Stimulated activated CD8-positive, alpha-beta memory T cell treated with anti-CD3 and anti-CD28 coated beads, Interleukin-12 subunit alpha, Interleukin-12 subunit beta, amount 100 ng/mL, for 4 hours (primary cell): ENCODE measurements at places on chromosomes 11 and 22.

GRCh38 chr11:110454609-110455008, 24.9 kb downstream of the FDX1 start:
- DNase-seq = no peak

DNA sequence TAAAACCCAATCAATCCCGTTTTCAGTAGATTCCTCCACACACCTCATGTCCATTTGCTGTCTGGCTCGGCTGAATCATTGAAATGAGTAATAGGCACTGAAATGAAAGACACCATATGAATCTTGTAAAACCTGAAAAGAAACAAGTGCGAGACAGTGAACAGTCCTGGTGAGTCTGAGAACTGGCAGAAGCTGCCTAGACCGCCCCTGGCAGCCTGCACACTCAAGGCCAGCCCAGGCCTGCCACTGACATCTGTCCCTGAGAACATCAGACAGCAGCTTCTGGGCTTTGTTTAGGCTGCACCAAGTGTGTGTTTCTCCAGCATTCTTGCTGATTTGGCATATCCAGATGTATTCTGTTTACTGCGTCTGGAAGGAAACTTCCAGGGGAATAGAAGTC, 44.8 kb downstream of the ENDOD1 start:
- DNase-seq = no peak

DNA sequence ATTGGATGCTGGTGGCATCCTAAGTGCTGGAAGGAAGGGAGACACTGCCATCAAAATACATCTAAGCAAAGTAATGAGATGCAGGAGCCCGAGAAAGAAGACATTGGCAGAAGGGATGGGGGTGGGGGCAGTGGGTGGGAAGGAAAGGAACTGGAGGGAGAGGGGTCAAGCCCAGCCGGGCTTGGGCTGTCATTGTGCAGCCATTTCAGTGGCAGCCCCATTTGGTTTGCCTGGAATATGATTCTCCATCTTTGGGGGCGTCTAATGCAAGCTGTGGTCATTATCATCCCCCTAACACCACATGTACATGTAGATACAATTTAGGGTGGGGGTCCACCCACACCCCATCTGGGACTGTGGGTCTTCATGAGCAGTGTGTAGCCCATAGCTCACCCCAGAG, 13.9 kb upstream of the ACCSL start:
- DNase-seq = no peak

GRCh38 chr11:9762531-9762930, 98.7 kb downstream of the SWAP70 start:
- no peak for DNase-seq

GRCh38 chr11:59660621-59661020, 8.2 kb downstream of the PATL1 start:
- no peak for DNase-seq

GRCh38 chr22:24894998-24895397, 51.5 kb downstream of the LHFPL7 start:
- DNase-seq = no peak

- no peak for DNase-seq
Observed at GRCh38 chr11:58977470-58977869, 38.2 kb downstream of the GLYATL1 start.

GRCh38 chr11:30585892-30586250, 282 bp downstream of the MPPED2 start:
- DNase-seq = no peak

DNA sequence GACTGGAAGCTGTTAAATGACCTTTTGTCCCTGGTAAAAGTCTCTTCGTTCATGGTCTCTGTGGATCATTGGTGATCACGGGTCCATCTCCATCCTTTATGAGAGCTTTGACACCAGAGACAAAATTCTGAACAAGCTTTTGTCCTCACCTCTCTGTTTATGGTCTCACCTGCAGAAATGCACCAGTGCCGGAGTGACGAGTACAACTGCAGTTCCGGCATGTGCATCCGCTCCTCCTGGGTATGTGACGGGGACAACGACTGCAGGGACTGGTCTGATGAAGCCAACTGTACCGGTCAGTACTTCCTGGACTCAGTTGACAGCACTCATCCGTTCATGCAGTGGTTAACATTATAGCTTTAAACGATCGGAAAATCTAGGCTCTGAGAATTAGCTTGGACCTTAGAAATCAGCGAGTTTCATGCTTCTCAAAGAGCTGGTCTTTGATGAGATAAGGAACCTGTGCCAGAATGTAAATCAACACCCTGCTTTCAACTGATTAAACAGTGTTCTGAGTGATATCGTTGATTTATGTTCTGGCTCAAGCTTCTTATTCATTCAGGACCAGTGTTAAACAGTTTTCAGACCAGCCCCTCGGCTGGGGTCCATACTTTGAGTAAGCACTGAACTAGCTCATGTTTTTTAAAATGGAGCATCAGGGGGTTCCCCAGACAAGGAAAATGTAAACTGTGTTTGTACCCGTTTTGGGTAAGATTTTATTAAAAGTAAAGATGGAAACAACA, 124.5 kb upstream of the SORL1-AS1 start:
- no peak for DNase-seq

DNA sequence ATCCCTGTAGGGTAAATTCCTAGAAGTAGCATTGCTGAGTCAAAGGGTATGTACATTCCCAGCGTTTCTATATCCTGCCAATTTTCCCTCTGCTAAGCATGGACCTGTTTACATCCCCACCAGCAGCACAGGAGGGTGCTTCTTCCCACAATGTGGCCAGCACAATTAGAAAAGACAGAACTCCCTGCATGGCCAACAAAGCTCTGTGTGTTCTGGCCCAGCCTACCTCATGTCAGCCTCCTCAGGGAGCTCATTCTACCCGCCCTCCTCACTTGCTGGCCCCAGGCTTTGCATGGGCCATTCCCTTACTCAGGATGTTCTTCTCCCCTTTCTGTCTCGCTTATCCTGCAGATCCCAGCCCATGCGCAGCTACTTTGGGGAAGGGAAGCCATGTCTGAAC, 186.1 kb downstream of the DSCAML1 start:
- no peak for DNase-seq

DNA sequence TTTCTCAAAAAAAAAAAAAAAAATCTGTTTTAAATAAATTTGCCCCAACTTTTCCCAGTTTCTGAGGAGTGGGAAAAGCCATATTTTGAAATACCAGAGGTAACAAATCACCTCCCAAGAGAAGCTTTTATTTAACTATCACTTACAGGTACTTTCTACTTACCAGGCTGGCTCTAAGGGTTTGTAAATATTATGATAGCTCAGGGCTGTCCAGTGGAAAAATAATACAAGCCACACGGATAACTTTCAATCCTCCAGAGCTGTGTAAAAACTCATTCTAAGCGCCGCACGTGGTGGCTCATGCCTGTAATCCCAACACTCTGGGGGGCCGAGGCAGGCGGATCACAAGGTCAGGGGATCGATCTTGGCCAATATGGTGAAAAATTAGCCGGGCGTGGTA, 5.6 kb upstream of the SEC14L4 start:
- no peak for DNase-seq

DNA sequence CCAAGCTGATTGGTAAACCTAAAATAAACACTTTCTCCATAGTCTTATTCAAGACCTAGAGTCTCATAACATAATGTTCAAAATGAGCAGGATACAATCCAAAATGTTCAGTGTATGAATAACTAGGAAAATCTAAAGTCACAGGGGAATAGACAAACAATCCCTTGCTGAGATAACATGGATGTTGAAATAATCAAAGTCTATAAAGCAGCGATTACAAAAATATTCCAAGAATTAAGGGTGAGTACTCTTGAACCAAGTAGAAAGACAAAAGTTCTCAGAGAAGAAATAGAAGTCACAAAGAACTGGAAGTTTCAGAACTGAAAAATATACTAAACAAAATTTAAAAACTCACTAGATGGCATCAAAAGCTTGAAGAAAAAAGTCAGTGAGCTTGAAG, 561.0 kb downstream of the INSC start:
- DNase-seq = no peak

DNA sequence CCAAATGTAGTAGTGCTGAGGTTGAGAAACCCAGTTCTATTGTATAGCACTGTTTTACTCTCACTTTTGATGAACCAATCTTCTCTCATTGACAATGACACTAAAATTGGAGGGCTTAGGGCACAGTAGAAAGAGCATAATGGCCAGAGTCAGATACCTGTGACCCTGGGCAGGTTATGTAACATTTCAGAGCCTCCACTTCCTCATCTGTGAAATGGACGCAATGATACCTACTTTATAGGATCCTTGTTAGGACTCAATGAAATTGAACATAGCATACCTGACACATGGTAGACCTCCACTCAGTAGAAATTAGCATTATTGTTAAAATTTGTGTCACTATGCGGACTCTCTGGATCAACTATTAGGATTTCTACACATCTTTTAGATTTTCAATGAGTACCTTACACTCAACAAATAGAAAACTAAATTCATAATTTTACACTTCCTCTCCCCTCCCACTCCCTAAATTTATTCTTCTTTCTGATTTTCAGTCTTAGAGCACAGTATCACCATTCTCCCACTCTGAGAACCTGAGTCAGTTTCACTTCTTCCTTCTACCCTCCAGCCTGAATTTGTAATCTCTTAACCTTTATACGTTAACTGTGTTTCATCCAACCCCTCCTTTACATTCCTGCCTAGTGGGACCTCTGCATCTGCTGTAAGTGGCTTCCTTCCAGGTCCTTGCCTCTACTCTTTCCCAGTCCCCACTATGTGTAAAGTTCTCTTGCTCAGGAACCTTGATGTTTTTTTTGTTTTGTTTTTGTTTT, 78.3 kb downstream of the MICAL2 start:
- DNase-seq = no peak

DNA sequence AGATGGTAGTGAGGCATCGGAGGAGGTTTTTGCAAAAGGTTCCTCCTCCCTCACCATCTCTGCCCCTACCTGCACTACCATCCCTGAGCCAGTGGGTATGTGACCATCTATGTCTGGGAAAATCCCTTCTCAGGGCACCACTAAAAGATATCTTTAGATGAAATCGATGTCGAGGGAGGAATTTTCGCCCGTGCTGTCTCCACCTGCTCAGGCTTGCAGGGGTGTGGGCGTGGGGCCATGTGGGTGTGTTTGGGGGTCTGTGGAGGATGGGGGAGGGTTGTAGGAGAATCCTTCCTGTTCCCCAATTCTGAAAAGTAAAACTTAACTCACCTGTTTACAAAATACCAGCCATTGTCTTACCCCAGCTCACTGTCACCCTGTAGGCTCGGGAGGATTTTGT, 12.4 kb downstream of the MPPED1 start:
- no peak for DNase-seq

DNA sequence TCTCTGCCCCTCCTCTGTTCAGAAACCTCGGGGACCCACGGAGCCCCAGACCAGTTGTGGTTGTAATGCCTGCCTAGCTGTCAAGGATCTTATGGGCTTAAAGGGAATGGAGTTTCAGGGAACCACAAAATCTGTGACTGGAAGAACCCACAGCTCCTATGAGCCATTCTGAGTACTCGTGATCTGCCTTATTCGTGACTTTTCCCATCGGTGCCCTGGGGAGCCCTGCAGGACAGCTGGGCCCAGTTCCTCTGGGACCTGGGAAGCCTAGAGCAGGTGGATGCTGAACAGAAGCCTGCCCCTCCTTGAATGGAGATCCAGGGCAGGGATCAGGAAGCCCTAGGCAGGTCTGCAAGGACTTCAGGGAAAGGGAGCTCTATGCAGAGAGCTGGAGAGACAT, 42.1 kb upstream of the TTC12 start:
- DNase-seq = no peak

GRCh38 chr11:4862447-4863236, 13.6 kb upstream of the OR51S1 start:
- no peak for DNase-seq
